ENCODE measurements at places on chromosomes 6 and 20. TPM values are rescaled to one million over a fixed set of nuclear protein-coding genes. Genes with fewer than 3 reads are reported as not detected.

Gene SNAP25
- not detected for total RNA-seq

Gene GPR63
- 0.11 TPM for total RNA-seq

Gene SLC17A1
- not detected for total RNA-seq

Gene DOK5
- total RNA-seq: 11.8 TPM

DNA sequence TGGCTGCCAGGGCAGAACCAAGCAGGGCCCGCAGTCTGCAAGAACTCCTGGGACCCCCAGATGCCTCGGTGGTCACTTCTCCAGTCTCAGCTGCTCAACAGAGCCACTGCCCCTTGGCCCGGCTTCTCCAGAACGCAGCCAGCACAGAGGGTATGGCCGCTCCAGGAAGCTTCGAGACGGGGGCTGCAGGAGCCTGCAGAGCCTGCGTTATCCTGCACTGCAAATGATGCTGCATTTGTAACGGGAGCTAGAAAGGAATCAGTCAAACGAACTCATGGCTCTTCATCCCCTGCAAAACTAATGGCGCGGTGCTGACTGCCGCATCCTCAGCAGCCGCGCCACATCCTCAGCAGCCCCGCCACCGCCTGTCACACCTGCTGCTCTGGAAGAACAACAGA lies 254.9 kb downstream of the TAF4 start:
- DNase-seq: no peak

DNA sequence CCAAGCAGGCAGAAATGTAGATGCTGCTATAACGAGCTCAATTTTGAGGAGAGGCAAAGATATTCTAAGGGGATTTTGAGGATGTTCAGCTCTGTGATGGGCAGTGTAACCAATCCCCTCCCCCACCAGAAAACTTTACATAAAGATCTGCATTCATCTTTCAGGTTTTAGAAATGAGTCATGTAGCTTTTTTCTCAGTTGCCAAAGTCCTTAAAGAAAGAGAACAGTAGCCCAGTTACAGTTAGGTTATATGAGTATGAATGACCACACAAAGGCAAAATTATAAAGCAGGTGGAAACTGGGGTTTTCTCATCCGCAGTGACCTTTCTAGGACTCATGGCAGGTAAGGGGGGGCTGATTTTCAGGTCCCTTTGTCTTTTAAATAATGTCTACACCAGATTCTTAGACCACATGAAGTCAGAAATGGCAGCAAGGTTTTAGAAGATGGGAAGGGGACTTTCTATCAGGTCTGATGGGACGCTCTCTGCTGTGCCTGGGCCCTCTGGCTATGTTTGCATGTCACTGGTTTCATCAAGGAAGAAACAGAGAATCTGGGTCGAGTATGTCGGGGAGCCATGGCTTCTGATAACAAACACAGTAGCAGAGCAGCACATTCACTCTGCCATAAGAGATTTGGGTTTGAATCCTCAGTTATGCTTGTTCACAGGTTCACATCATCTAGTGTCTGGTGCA lies 94.7 kb downstream of the CLIC5 start:
- DNase-seq: peak; percentile 23

DNA sequence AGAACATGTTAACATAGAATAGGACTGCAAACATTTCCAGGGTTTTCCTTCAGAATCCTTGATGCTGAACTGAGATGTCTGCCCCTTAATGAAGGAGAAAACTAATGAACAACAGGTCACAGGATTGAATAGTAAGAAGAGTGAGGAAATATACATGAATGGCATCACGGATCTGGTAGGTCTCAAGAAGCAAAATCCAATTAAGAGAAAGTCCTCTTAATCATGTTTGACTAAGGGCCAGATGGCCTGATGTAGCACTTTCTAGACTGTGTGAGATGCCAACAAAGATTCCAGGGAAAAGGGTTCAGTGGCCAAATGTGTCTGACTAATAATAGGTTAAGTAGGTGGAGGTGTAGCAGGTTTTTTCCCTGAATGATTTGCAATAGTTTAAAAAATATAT lies 13.7 kb upstream of the SHPRH start:
- DNase-seq: no peak

- peak; percentile 59 for DNase-seq
Observed at GRCh38 chr20:31691646-31692275, 30.9 kb downstream of the BCL2L1 start.

DNA sequence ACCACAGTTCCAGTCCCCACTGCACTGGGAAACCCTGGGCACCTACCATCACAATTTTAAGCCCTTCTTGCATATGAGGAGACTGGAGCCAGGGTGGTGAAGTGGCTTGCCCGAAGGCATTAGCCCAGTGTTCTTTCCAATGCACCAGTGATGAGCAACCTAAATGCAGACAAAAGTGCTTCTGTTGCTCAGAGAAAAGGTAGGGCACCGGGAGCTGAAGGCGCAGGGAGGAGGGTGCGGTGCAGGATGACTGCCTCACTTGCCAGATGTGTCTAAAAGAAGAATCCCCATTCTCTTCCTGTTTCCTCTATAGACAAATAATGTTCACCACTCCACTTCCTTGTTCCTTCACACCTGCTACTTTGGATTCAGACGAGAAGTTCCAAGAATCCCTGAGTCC lies 86.5 kb downstream of the QRSL1 start:
- DNase-seq: no peak

- no peak for DNase-seq
Observed at GRCh38 chr20:53855733-53856132, 214.7 kb downstream of the BCAS1 start.

DNA sequence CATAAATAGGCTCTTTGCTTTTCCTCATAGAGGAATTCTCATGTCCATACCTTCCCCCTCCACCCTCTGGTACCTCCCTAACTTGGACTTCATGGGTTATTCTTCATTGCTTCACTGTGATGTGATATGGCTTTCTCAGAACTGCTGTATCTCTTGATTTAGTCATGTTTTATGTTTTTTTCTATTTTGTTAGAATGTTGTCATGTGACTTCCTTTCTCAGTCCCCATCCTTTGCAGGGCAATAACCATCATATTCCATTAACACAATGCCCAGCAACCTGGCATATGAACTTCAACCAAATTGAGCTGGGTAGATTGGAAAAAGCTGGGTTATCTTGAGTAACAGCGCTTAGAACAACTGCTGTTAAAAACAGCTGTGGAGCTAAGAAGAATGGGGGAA lies 190.9 kb upstream of the PRSS16 start:
- DNase-seq: no peak

GRCh38 chr20:41300886-41301285 lies 16.6 kb downstream of the ZHX3 start:
- DNase-seq: no peak

DNA sequence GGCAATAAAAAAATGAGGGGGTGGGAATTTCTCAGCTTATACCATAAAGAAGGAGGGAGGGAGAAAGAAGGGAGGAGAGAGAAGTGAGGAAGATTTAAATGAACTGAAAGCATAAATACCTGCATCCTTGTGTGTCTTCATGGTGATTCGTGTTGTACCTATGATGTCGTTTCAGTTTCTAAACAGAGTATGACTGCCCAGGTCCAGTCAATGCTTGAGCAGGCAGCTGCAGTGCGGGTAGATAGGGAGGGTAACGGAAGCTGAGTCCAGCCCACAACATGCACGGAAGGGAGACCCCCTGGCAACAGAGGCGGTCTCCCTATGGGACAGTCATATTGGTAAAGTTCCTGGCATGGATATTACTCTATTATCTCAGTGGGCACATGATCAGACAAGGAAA lies 184.5 kb downstream of the KIF16B start:
- DNase-seq: no peak

DNA sequence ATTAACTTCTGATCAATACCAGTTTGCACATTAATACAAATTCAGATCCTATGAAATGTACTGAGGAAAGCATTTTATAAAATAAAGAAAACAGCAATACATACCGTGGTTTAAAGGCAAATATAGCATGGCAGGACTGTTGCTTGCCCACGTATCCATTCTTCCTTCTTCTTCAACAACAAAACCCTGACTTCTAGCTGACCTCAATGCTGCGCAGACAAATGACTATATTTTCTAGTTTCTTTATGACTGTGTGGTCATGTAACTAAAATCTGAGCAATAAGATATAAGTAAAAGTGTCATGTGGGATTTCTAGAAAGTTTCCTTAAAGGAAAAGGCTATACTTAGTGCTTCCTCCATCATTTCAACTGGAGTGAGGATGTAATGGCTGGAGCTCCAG lies 85.0 kb downstream of the CDC40 start:
- DNase-seq: no peak

Data from GM23248 (cell line).